ENCODE measurements at places on chromosomes 5 and 9.

- DNase-seq: no peak
Measured at GRCh38 chr5:168609806-168610482, 30.8 kb upstream of the PANK3 start.

DNA sequence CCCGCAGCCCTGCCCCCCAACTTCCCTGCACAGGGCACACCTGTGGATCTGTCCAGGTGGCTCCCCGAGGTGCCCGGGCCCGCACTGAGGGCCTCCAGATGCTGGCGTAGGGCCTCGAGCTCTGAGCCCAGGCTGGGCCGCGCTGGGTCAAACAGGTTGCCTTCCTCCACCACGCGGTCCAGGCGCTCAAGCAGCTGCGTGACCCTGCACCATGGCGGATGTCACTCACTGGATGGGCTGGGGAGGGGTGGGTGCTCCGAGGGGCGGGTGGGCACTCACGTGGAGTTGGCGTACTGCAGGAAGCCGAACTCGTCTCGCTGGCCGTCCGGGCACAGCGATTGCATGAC lies 5.4 kb downstream of the ABCA2 start:
- DNase-seq: no peak

- no peak for DNase-seq
Measured at GRCh38 chr5:102701748-102702147, 53.4 kb upstream of the PAM start.

GRCh38 chr9:37986771-37987258 lies 82.2 kb downstream of the SHB start:
- DNase-seq: no peak

- DNase-seq: no peak
Measured at GRCh38 chr9:130845901-130846481, 10.9 kb downstream of the ABL1 start.

DNA sequence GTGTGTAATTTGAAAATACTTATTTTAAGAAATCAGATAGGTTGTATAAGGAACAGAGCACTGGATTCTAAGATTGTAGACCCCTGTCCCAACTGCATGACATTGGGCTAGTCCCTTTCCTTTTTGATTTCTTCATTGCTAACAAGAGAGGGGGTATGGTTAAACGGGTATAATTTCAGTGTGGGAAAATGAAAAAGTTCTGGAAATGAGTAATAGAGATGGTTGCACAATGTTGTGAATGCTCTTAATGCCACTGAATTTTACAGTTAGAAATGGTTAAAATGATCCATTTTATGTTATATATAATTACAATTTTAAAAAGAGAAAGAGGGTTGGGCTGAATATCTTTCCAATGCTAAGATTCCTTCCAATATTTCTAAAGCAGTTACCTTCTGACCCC lies 103.3 kb upstream of the LHFPL2 start:
- DNase-seq: no peak

- no peak for DNase-seq
Measured at GRCh38 chr9:98142182-98142907, 23.3 kb upstream of the TRIM14 start.

GRCh38 chr9:84111726-84112125 lies 131.1 kb downstream of the RMI1 start:
- no peak for DNase-seq

GRCh38 chr9:132182314-132183091 lies 20.6 kb downstream of the NTNG2 start:
- no peak for DNase-seq

DNA sequence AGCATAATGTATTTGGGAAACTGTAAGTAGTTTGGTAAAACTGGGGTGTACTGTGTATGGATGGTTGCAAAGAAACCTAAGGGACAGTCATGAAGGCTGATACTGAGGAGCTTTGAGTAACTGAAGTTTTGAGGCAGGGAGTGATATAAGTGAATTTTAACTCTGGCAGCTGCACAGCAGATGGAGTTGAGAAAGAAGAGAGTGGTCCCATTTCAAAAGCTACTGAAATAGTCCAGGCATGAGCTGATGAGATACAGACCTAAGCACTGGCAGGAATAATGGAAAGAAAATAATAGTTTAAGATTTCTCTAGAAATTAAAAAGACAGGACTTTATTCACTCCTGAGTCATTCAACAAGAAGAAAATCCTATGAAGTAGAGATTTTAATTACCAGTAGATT lies 232.0 kb downstream of the CHSY3 start:
- no peak for DNase-seq

GRCh38 chr5:78361631-78361993 lies 1.2 kb downstream of the SCAMP1 start:
- DNase-seq: peak; percentile 25

- no peak for DNase-seq
Measured at GRCh38 chr5:3142261-3143027, 391.0 kb upstream of the IRX2 start.

DNA sequence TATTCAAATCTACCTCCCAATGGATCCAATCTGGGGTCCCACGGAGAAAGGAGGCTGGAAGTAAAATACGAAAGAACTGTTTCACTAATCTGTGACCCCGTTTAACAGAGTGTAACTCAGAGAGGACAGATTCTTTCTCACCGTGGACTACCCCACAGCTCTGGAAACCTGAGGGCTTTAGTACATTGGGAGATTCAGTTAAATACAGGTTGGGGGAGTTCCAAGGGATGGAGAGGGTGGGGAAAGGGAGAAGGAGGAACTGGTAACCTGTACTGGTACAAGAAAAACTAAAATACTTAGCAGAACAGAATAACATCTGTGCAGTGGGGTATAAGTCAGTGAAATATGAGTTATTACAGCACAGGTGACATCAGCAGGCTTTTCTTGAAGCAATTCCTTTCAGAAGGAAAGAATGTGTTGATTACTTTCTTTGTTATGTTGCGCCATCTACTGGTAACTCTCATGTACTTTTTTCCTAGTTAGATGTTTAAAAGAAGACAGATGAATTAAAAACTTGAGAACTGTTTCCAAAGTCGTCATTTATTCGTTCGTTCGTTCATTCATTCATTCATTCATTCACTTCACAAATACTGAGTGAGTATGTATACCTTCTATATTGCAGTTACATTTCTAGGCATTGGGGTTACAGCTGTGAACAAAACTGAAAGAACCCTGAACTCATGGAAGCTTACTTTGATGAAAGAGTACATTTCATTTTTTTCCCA lies 30.0 kb upstream of the STOM start:
- DNase-seq: peak; percentile 74

DNA sequence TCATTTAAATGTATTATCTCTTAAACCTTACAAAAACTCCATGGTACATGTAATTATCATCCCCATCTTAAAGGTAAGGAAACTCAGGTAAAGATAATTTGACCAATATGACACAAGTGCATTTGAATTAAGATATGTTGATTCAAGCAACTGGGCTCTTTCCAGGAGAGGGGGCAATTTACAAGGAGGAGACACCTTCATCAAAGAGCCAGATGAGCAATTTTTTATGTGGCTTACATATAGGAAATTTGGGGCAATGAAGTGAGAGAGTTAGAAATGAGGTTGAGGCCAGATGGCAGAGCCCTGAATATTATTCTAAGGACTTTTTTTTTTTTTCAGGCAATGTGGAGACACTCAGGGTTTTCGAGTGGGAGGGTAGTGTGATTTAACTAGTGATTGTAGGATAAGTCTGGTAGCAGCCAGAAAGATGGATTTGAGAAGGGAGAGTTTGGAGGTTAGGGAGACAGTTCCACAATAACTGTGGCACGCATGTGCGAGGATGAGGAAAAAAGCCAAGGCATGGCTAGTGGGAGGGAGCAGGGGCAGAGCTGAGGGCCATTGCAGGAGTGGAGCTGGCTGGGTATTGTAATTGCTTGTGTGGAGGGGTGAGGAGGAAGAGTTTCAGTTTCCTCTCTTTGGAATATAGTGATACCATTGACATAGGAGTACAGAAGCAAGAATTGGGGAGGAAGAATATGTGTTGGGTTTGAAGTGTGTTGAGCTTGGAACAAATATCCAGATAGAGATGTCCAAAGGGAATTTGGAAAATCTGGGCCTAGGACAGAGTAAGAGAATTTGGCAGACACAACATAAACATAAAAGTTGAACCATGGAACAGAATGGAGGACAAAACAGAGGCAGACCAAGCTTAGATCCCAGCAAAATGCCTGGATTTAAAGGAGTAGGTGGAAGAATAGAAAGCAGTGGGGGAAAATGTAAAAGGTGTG lies 72.0 kb downstream of the ACTBL2 start:
- DNase-seq: no peak

DNA sequence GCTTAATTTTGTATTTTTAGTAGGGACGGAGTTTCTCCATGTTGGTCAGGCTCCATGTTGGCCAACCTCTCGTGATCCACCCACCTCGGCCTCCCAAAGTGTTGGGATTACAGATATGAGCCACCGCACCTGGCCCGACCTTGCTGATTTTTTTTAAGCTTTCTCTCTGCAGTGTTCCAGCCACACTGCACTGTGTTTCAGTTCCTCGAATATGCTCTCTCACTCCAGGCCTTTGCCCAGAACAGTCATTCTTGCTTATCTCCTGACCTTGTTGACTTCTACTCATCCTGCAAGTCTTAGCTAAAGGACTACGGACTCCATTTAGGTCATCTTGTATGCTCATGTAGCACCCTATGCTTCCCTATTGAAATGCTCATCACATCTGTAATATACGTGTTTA lies 3.3 kb downstream of the SNAPC3 start:
- DNase-seq: no peak

- DNase-seq: no peak
Measured at GRCh38 chr5:10715605-10716290, 45.3 kb downstream of the DAP start.

DNA sequence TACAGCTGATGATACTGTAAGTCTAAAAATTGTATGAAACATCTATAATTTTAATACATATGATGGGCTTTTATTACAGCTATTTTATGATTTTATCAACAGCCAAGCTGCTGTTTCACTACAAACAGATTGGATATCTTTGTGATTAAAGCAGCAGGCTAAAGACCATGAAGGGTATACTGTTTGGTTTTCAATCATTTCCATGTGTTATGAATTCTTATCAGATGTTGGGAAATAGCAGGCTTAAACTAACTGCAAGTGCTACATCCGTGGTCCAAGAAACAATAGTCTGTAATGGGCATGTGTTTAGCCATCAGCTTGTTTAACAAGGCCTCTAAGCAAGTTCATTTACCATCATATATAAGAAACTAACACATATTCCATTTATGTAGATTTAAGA lies 107.5 kb downstream of the CWC27 start:
- DNase-seq: no peak

DNA sequence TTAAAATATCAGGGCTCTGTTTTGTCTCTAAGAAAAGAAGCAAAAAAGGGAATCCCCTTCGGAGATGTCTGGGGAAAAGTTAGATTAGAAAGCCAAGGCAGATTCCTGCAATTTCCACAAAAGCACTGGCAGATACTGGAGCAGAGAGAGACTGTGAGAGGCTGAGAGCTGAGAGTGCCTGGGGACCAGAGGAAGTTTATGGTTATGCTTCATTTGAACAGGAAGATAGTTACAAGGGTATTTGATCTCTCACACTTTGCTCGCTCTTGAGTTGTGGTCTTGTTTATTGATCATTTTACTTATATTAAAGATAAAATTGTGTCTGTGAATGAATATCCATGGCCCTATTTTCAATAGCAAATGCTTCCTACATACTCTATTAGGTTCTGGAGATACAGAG lies 32.8 kb upstream of the FAM81B start:
- no peak for DNase-seq

- DNase-seq: no peak
Measured at GRCh38 chr5:59067956-59068656, 485.2 kb downstream of the RAB3C start.

GRCh38 chr5:103364074-103364473 lies 105.5 kb downstream of the MACIR start:
- no peak for DNase-seq

GRCh38 chr5:146005723-146006122 lies 69.3 kb downstream of the SH3RF2 start:
- DNase-seq: no peak

DNA sequence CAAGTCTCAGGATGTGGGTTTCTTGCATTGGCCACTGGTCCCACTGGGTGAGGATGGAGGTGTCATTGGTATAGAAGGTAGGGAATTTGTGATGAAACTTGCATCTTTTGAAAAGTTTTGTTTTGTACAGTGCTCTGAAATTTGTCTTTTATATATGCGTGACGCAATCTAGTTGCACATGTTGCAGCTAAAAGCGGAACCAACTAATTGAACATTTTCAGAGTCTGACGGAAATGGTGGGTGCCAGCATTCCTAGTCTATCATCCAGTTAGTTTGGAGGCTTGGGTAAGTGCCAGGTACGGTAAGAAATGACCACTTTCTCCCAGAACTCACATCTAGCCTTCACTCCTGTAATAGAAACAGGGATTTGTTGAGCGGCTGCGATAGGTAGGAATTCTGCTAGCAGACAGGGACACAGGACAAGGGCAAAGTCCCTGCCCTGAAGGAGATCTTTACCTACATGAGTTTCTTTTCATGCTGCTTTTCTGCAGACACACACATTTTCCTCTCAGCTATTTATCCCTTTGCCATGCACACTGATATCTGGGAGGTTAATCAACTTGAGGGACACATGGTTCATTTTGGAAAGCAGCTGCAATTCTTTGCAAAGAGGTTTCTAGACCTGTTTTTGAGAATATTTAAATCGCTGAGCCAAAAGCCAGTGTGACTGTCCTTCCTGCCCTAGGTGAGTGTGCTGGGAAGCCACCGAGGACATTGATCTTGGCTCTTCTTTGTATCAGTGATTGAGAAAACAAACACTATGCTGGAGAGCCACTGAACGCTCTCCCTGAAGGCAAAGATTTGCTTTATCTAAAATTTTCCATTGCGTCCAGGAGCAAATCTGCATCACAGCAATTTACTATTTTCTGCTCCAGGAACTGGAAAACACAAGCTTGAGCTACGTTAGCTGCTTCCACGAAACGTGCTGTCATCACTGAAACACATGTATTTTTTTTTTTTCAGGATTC lies 89.7 kb downstream of the DAP start:
- no peak for DNase-seq

DNA sequence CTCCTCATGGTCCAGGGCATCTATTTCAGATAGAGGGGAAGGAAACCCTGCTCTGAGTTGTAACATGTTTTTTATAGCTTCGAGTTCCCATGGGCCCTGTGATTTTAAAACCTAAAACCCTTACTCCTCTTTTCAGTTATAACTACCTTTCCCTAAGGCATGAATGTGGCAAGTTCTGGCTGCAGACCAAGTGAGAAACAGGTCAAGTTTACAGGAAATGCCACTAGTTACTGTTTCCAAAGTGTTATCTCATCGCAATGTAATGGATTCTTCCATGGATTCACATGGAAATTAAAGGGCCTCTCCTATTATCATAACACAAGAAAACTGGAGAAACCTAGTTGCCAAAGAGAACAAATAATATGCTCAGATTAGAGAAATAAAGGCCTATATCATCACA lies 574.5 kb upstream of the GRAMD2B start:
- no peak for DNase-seq

GRCh38 chr5:59487772-59488729 lies 405.5 kb downstream of the PDE4D start:
- no peak for DNase-seq

All from CD4-positive, alpha-beta T cell treated with Interleukin-10 for 1 hour (primary cell).